Iris pigment epithelial cell (primary cell): ENCODE measurements at places on chromosomes 5 and 9.

GRCh38 chr9:137918331-137919094 is 40.9 kb downstream of the CACNA1B start:
- no peak for DNase-seq

- DNase-seq = no peak
Observed at GRCh38 chr9:121294866-121295661, 27.1 kb downstream of the GSN start.

GRCh38 chr5:159050316-159051143 is 49.2 kb downstream of the EBF1 start:
- DNase-seq = peak; percentile 28

GRCh38 chr5:105034401-105034763 is 1471.8 kb upstream of the NUDT12 start:
- DNase-seq = no peak

GRCh38 chr9:87428659-87429058 is 69.0 kb upstream of the DAPK1 start:
- no peak for DNase-seq

- DNase-seq = no peak
Observed at GRCh38 chr5:168464214-168464613, 22.1 kb upstream of the RARS1 start.

DNA sequence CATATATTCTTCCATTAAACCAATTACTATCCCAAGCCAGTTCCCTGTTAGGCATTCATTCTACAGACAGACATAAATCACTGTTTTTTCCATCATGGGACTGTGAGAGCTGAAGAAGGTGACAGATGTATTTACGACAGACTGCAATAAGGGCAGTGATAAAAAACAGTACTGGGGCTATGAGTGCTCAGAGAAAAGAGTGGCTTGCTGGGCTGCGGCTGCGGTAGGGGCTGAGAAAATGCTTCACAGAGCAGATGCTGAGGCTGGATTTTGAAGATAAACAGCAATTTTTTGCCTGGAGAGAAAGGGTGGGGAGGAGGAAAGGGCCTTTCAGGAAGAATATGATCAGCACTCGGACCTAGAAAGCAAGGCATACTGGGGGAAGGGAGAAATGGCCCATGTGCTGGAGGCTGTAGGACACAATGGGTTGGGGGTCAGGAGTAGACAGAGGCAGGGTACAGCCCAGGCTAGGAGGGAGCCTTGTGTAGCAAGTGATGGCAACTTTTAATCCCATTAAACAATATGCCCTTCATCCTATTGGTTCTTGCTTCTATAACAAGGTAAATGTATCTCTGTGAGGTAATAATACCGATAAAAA is 279.3 kb downstream of the ASTN2 start:
- no peak for DNase-seq

DNA sequence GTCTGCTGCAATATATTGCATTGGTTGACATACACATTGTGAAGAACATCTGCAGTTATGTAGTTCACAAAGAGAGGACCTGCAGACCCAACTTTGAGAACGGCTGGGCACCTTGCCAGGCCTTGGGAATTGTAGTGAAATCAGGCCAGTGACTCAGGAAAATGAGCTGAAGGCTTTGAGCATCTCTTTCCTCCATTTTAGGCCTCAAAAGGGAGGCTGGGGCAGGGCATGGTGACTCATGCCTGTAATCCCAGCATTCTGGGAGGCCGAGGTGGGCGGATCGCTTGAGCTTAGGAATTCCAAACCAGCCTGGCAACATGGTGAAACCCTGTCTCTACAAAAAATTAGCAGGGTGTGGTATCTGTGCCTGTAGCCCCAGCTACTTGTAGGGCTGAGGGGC is 1.4 kb upstream of the IPPK start:
- DNase-seq = peak; percentile 91

DNA sequence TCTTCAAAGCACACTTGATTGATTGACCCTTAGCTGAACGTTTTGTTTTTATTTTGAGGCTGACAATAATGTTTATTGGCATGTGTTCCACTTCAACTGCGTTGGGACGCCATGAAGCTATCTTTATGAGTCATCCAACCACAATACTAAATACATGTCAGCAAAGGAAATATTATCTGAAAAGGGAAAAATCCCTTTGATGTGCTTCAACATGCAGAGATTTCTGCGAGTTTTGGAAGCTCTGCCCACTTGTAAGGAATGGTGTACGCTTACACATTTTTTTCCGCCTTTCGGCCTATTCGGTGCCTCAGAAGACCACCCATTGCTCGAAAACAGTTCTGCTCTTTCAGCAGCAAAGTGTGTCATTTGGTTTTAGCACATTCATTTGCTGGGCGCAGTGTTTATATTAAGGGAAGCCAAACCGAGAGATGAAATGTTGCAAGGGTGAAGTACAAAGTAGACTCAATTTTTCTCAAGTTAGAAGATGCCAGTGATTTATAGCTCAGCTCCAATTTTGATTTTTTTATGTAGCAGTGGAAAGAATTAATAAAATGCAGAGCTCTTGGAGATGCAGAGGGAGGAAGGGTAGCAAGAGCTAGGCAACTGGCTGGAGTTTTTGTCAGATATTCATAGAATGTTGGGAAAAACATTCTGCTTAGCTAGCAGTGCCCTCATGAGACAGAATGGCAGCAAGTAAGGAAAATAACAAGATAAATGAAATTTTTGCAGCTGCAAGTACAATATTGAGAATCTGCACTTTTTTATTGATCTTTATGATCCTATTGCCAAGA is 68.9 kb downstream of the PRDM6 start:
- DNase-seq = peak; percentile 80

- no peak for DNase-seq
Observed at GRCh38 chr5:3854188-3854821, 258.7 kb downstream of the IRX1 start.

GRCh38 chr5:72468606-72469005 is 38.6 kb downstream of the ZNF366 start:
- no peak for DNase-seq

DNA sequence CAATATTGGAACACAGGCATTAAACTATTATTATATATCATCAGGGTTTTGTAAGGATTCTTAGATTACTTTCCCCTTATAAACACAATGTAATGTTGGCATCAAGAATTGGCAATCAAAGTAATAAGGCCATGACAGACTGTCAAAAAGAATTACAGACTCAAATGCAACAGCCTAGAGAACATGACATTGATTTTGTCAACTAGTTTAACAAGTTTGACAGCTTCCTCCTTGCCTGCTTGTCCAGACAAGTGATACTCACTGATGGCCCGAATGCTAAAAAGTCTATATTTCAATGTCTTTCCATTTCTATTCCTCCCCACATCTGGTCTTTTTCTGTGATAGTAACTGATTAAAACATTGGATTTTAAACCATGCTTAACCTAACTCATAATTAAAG is 6.4 kb upstream of the ANKRD31 start:
- DNase-seq = no peak
